NCI-H146 (cell line): ENCODE measurements at places on chromosomes 5 and 9.

DNA sequence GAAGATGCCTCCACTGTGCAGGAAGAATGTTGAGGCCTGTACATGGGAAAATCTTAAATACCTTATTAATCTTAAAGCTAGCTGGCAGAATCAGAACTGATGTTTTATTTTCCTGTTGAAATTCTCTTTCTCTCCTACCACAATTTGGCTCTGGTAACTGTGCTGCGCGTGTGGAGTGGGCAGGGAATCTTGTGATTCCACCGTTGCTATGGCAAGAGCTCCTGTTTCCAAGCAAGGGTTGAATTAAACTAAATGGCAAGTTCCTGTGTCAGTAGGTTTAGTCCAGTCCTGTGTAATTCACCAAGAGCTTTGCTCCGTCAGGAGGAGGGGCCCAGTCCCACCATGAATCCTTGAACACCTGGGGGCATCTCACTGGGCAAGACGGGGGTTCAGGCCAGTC, 36.4 kb downstream of the NXNL2 start:
- no peak for DNase-seq

- DNase-seq: no peak
Measured at GRCh38 chr5:23012842-23013241, 159.7 kb upstream of the CDH12 start.

DNA sequence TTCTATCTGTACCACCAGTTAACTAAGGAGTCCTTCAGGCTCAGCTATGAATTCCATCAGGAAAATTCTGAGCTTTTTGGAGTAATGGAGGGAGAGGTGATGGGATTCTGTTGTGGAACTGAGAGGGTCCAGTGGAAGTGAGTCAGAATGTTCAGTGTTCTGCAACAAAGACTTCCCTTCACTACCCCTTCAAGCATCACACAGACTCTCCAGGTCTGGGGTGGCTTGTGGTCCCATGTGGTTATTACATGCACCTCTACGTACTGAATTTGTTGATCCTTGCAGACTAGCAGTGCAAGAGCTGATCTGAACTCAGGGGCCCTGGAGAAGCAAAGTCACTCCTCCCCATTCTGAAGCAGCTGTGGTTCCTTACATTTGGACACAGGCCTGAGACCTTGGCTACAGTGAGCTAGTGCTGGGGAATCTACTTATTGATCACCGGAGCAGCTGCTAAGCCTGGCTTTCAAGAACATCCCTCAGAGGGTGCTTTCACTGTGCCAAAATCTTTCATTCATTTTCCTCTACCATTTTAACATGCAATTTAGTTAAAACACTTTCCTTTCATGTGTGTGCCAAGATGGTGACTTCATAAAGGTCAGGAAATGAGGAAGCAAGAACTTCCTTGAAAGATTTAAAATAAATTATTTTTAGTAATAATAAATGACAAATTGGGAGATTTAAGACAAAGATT, 75.0 kb upstream of the TNC start:
- no peak for DNase-seq

GRCh38 chr5:170752257-170753215, 31.0 kb upstream of the GABRP start:
- no peak for DNase-seq

GRCh38 chr5:30040488-30041118, 1152.9 kb upstream of the CDH6 start:
- DNase-seq: peak; percentile 87

- no peak for DNase-seq
Measured at GRCh38 chr5:3891113-3891512, 295.5 kb downstream of the IRX1 start.

- no peak for DNase-seq
Measured at GRCh38 chr5:135102716-135103574, 68.9 kb upstream of the PITX1 start.

DNA sequence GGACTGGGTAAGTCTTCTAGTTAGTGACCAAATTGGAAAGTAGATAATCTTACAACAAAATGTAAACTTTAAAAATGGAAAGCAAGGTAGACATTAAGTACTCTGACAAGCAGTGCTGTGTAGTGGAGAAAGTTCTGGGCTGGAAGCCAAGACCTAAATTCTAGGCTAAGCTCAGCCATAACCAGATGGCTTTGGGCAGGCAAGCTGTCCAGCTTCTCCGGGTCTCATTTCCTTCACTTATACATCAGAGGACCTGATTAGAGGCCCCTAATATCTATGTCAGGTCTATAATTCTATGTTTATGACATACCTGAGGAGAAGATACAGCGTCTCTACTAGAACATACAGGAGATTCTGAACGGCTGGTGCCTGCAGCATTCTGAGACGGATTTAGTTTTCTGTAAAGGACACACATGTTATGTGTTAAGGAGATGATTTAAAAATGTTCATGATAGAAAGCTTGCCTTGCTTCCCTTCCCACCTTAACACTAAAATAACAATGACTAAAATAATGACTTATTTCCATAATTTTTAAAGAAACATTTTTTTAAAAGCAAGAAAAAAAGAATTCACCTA, 61.2 kb downstream of the ELL2 start:
- no peak for DNase-seq

GRCh38 chr5:135018457-135018856, 15.6 kb downstream of the PITX1 start:
- DNase-seq: no peak

GRCh38 chr9:123990427-123990826, 21.1 kb upstream of the LHX2 start:
- no peak for DNase-seq

DNA sequence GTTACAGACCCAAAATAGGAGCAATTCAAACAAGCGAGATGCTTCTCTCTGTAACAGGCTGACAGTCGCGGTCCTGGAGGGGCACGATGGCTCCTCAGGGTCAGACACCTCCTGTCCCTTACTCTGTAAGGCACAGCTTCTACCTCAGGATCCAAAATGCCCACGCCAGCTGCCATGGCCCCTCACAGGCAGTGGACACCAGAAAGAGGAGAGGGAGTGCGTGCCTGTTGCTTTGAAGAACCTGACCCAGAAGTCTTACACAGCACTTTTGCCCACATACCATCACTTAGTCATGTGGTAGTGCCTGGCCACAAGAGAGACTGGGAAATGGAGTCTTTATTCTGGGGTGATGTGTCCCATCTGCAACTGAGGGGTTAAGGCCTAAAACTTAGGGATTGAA, 11.6 kb upstream of the ABL1 start:
- no peak for DNase-seq

DNA sequence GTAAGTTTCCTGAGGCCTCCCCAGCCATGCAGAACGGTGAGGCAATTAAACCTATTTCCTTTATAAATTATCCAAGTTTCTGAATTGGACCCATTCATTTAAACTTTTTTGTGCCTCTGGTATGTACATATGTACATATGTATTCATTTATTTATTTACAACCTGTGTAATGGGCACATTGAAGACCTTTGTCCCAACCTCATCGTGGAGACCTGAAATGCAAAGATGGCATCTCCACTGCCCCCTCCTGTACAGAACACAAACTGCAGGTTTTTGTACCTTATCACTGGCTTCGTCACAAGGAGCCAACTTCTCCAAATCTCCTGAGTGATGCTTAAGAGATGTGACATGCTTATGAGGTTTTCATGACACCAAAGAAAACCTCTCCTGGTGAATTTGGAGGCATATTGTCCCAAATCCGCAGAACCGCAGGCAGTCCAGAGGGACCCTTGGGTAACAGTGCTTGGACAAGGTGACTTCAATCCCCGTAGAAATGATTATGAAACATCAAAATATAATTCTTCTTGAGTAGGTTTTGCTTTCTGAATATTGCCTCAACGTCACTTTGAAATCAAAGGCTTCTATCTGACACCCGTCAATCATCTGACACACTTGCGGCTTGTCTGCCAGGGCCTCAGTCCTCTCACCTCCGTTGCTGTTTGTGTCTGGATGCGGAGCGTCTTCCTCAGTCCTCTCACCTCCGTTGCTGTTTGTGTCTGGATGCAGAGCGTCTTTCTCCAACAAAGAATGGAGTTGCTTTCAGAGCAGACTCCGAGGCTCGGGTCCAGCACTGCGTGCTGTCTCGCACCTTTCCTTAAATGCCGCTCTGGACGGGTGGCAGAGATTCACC, 135.0 kb upstream of the IRX4 start:
- DNase-seq: no peak

DNA sequence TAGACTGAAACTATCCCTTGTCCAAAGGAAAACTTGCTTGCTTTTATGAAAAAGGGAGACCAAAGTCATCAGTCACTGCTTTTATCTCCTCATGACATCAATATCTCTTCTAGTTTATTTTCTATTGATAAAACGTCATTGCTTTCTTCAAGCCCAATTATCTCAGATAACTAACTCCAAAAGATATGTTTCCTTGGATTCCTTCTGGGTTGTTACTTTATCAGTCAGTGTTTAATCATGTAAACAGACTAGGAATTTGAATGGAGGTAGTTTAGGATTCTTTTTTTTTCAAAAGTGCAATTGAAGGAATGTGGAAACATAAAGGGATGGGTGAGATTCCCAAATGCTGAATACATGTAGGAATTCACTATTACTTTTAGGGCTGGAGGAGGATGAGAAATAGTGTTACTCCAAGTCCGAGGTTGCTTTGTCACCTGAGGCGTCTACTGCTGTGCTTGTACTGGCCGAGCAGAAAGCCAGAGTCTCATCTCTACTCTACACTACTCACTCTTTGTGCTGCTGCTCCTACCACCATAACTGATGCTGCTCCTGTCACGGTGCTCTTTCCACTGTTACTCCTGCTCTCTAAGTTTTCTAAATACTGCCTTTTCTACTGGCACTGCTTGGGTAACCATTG, 1697.1 kb upstream of the NUDT12 start:
- no peak for DNase-seq

DNA sequence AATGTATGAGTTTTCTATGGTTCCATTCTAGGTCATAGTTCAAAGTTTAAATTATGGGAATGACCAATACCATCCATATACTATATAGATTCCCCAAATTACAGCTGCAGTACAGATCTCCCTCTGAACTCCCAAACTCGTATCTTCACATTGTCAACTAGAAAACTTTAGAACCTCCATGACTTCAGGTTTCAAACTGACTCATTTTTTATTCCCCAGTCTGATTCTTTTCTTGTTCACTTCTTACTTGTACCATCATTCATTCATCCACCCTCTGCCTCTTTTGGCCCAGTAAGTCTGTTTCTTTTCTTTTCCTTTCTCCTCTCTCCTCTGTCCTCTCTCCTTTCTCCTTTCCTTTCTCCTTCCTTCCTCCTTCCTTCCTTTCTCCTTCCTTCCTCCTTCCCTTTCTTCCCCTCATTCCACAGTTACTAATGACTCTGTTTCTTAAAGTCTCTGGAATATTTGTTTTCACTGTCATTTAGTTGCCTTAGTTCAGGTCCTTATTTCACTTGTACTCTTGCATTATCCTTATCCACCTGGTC, 30.5 kb downstream of the RAD23B start:
- no peak for DNase-seq

GRCh38 chr5:100790170-100790665, 112.9 kb downstream of the ST8SIA4 start:
- no peak for DNase-seq

DNA sequence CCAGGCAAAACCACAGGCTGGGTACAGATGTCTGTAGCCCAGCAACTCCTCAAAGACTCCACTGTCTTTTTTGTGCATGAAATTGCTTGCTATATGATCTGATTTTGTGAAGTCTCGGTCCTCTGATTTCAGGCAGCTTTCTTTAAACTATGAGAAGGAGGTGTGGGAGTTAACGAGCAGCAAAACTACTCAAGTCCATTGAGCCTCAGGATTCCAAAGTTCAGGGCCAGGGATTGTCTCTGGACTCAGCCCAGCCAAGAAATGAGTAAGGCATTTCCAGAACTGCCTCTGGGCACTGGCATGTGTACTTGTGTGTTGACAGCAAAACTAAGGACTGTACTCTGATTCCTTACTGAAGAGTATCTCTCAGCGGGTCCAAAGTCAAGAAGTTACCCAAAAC, 53.4 kb upstream of the GLIS3 start:
- DNase-seq: no peak

DNA sequence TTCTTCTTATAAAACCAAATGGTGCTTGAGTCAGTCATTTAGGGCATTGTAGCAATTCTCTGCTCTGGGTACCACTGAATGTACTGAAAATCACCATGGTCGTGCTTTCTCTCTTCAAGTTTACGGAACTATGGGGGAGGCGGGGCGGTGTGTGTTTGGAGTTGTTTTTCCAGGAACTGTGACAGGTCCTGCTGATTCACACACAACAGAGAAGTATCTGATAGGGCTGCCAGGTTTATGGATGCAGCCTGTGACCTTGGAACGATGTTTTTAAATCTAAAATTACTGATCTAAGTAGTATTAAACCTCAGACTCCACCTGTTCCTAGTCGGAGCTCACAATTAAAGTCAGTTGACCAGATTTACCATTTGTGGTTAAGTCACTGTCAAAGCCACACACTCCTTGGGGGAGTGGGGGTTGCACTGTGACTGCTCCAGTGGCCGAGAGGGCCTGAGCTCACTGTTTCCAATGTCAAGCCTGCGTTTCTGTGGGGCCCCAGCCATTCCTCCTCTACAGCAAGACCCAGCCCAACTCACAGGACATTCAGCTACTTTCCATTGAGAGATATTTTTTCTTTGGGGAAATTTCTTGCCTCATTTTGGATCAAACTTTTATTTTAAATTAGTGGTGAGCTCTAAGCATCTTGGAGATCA, 44.4 kb downstream of the GADD45G start:
- no peak for DNase-seq

DNA sequence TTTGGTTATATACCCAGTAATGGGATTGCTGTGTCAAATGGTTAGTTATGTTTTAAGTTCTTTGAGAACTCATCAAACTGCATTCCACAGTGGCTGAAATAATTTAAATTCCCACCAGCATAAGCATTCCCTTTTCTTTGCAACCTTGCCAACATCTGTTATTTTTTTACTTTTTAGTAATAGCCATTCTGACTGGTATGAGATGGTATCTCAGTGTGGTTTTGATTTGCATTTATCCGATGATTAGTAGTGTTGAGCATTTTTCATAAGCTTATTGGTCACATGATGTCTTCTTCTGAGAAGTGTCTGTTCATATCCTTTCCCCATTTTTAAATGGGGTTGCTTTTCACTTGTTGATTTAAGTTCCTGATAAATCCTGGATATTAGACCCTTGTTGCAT, 435.7 kb upstream of the RIOK2 start:
- DNase-seq: no peak

- DNase-seq: no peak
Measured at GRCh38 chr5:57828221-57828620, 345.6 kb upstream of the ACTBL2 start.

- no peak for DNase-seq
Measured at GRCh38 chr5:179991106-179991505, 80.5 kb downstream of the RNF130 start.

DNA sequence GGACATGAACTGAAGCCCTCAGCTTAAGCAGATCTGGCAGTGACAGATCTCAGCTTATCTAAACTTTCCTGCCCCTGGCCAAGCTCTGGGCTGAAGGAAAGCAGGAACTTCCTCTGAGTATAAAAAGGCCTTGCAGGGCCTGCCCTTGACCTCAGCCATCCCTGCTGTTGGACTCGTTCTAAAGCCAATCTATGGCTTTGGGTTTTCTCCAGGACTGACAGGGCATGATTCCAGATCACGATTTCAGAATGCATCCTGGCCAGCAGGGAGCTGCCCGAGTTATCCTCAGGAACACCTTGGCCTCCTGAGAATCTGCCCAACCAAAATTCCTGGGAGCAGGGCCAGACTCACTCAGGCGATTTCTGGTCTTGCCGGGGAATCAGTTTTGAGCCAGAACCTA, 502.7 kb downstream of the TLE4 start:
- DNase-seq: no peak

GRCh38 chr5:66538531-66538930, 57.7 kb upstream of the MAST4 start:
- DNase-seq: no peak

GRCh38 chr5:108315829-108316228, 66.1 kb downstream of the FBXL17 start:
- DNase-seq: no peak
